Fibroblast of skin of left quadriceps (primary cell): ENCODE measurements at places on chromosomes 3 and 15.
A peak's percentile ranks its signal among the peaks of the same experiment; 100 is the strongest.

DNA sequence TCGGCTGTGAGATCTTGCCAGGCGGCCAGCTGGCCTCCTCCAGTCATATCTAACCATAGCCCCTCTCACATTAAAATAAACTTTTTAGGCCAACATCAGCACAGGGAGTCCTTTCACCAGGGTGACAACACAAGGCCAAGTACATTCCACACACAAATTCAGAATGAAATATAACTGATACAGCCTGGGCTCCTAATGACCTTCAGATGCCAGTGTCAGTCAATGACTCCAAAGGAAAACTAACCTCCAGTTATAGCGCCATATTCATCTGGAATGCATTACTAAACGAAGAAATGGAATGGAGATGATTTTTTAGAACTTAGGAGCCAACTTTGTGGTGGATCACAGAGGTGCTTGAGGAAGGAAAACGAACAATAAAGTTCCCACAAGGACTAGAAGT lies 205.4 kb downstream of the GREM1 start:
- no peak for DNase-seq

- no peak for DNase-seq
These were observed 77.6 kb upstream of the RAP2B start for GRCh38 chr3:153084431-153084830.

DNA sequence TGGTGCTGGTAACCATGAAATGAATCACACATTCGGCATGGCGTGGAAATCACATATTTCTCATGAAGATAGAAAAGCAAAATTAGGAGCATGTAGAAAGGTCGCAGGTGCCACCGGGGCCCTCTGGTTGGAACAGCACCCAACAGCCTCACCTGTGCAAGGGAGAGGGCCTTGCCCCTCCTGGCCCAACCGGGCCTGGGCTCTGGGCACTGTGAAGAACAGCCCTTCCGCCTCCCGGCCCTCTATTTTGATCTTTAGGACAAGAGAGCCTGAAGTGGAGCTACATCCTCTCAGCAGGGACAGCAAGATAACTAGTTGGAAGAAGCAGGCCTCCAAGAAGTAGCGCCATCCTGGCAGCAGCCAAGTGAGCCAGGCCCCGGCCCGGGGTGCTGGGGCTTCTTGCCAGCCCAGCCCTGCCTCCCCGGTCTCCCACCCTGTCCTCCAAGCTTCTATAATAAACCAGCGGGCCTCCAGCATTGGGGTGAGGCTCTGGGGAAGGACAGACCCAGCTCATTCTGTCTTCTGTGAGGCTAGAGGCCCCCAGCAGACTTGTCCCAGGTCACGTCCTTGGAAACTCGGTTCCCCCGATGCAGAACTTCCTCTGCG lies 46.1 kb upstream of the FGD5 start:
- no peak for DNase-seq

DNA sequence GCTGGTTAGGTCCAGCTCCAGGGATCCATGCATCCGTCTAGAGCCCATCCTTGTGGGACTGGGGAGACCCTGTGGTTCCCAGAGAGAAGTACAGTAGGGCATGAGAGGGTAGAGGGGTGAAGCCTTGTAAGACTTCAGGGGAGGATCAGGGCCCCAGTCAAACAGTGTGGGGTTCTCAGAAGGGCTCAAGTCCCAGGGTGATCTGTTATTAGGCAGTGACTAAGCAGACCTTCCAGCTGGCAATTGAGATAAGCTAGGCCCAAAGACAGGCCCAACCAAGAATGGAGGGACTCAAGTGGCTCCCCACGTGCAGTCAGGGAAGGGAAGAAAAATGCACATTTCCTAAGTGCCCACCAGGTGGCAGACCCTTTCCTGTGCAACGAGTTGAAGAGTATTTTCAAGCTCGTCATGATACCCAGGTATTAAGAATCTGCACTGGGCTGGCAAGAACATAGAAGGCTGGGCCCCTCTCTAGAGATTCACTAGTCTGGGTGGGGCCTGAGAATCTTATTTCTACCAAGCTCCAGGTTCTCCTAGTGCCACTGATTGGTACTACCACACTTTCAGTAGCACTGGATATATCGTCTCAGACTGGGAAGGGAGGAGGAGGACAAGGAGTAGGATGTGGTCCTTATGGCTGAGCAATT lies 240.8 kb downstream of the NR1D2 start:
- DNase-seq, result peak; percentile 39

- DNase-seq, result no peak
These were observed 82.2 kb downstream of the PCCB start for GRCh38 chr3:136332302-136332701.

DNA sequence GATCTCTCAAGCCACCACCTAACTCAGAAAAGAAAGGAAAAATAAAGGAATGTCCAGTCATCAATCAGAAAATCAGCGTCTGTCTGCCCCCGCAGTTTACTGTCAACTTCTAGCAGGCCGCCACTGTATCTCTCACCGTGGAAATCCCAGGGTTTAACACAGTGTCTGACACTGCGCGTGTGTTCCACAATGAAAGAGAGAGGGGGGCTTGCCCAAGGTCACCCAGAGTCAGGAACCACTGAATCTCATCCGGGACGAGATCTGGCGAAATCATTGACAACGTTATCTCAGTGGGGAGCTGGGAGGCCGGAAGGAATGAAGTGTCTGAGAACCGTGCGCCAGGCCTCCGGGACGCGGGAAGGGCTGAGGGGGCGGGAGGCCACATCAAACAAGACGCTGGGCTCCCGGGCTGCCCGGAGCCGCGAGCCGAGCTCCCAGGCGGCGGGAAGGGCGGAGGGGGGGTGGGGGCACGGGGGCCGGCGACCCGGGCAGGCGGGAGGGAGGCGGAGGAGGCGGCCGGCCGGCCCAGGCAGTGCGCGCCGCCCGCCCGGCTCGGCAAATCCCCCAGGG lies 2.2 kb upstream of the HES1 start:
- DNase-seq, result no peak

GRCh38 chr3:15923640-15924405 lies 126.0 kb upstream of the ANKRD28 start:
- DNase-seq, result no peak

DNA sequence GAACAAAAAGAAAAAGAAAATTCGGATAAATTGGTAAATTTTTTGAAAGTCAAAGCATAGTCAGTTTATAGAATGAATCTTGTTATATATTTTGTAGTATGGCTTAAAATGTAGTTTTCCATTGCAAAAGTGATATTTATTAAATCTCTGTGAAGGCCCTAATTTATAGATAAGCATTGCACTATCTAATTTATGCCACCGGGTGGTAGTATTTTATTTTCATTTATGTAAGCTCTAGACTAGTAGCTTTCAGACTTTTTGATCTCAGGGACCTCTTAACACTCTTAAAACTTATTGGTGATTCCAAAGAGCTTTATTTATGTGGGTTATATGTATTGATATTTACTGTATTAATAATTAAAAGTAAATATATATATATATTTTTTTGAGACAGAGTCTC lies 133.9 kb upstream of the LRRFIP2 start:
- DNase-seq, result no peak

- no peak for DNase-seq
These were observed 747.5 kb downstream of the NR2F2 start for GRCh38 chr15:97077975-97078374.

- no peak for DNase-seq
These were observed 17.4 kb upstream of the RTP2 start for GRCh38 chr3:187719628-187720336.

DNA sequence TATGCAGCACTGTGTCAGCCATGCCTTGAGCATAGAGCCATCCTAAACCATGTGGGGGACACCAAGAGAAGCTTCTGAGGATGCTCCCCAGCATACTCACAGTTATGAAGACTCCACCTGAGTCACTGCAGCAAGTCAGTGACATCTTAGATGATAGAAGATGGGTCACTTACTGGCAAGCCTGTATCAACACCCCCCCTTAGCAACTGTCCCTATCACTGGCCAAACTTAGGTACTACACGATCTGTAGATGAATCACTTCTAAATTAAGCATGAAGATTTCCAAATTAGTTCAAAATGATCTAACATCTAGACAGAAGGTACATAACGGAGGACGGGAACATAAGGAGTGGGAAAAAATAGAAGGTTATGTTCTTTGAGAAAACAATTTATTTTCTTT lies 13.2 kb upstream of the LMCD1 start:
- no peak for DNase-seq

GRCh38 chr3:37605572-37606153 lies 256.0 kb upstream of the CTDSPL start:
- no peak for DNase-seq

- DNase-seq, result no peak
These were observed 37.3 kb downstream of the BTD start for GRCh38 chr3:15638891-15639262.

GRCh38 chr15:85401108-85401774 lies 20.8 kb downstream of the AKAP13 start:
- DNase-seq, result no peak

GRCh38 chr15:69149163-69149562 lies 11.3 kb upstream of the GLCE start:
- DNase-seq, result no peak

DNA sequence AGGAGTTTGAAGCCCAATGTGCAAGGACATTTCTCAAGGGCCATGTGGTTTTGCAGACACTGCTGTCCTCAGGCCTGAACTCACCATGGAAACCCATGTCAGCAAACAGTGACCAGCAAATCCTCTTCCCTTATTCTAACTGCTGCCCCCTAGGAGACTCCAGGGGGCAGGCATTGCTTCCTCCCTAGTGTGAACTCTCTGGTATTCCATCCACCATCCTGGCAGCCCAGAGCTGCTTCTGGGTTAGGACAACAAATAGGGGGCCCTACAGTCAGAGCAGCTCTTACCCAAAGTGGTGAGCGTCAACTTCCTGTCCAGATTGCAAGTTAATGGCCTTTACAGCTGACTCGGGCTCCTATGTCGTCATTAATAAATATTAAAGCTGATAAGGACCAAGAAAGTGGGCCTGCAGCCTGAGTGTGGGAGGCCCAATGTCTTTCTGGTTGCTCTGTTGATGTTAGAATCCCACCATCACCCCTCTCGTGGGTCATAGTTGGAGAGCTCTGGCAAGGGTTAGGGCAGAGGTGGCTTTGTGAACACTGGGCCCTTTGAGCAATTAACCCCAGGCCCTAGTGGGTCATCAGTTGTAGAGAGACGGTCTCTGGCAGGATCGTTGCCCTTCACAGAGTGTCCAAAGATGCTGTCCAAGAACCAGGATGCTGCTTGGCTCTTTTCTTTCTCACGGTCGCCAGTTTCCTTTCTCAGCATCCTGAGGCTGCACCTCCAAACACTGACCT lies 41.5 kb downstream of the TGM4 start:
- no peak for DNase-seq

GRCh38 chr3:122755491-122755890 lies 38.1 kb downstream of the HSPBAP1 start:
- no peak for DNase-seq

- no peak for DNase-seq
These were observed 175.4 kb downstream of the SQOR start for GRCh38 chr15:45810201-45810600.

DNA sequence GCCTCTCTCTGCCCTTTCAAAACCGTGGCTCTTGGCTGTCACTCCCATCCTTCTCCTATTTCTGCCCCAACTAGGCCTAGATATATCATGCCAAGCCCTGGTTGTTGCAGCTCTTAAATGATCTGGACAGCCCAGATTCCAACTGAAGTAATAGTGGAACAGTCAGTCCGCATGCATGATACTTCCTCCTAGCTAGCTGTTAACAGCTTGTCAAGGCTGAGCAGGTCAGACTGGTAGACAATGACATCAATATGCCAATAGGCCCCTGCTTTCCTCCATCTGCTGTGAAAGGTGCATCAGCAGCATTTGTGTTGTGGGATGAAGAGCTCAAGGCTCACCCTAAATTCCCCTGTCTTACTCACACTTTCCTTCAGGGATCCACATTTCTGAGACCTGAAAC lies 527.7 kb upstream of the TGFBR2 start:
- no peak for DNase-seq

- DNase-seq, result no peak
These were observed 303.6 kb downstream of the LSAMP start for GRCh38 chr3:116141724-116142123.

DNA sequence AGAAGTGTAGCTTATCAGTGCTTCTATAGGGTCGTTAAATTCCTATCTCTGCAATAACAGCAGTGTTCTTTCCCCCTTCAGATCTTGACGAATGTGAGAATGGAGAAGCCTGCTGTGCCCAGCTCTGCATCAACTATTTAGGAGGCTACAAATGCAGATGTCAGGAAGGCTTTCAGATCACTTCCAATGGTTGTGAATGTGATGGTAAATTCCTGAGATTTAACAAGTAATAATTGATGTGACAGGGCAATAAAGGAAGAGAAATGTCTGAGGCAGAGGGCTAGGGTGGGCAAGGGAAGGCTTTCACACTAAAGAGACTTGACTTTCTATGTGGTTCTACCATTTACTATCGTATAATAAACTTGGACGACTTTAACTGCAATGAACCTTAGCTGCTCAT lies 711.7 kb upstream of the GOLIM4 start:
- DNase-seq, result no peak

- no peak for DNase-seq
These were observed 142.2 kb downstream of the FOXP1 start for GRCh38 chr3:71441217-71441924.

GRCh38 chr3:158920371-158920770 lies 118.5 kb downstream of the MFSD1 start:
- no peak for DNase-seq

DNA sequence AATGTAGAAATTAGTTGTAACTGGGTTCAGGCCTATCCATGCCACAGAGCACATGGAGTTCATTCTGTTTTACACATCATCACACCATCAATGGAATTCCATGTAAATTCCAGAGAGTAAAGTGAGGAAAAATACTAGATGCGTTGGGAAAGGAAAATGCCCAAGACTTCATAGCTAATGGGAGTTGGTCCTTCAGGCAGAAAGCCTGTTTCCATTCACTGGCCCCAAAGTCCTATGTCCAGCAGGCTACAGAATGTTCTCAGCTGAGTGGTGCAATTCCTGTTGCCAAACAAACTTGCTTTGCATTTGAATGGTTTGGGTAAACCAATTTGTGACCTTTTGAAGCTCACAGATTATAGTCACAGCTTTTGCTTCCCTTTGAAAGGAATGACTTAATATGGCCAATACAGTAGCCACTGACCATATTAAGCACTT lies 164.6 kb upstream of the PFN2 start:
- DNase-seq, result no peak

- no peak for DNase-seq
These were observed 8.8 kb downstream of the RPL39L start for GRCh38 chr3:187130346-187131066.

GRCh38 chr3:114706591-114707232 lies 412.9 kb downstream of the TIGIT start:
- DNase-seq, result no peak

DNA sequence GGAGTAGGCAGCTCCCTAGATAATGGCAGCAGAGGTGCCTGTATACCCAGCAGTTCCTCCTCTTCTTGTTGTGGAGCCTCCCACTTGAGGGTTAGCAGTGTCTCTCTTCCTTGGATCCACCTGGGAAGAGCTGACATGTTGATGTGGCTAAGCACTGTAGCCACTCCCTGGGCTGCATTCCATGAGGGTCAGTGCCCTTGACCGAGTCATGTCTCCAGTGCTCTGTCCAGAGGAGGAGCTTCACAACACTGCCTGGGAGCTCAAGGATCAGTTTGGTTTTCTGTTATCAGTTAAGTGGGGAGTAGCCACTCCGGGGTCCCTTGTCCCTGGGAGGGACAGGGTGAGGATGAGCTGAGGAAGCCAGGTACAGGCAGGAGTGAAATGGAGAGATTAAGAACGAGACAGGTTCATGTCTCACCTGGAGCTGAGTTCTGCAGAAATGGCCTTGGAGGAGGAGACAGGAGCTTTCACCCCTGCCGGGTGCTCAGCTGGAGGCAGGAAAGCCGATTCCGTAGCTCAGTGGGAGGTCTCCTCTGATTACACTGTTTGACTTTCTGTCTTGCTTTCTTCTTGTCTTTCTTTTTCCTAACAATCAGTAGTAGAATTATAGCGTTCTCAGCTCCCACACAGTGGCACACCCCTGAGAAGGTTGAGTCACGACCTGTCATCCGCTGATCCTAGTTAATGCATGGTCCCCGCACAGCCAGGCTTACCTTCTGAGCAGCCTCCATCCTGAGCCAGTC lies 57.9 kb upstream of the SEC22A start:
- no peak for DNase-seq
